ENCODE measurements at places on chromosomes 3 and 15.

DNA sequence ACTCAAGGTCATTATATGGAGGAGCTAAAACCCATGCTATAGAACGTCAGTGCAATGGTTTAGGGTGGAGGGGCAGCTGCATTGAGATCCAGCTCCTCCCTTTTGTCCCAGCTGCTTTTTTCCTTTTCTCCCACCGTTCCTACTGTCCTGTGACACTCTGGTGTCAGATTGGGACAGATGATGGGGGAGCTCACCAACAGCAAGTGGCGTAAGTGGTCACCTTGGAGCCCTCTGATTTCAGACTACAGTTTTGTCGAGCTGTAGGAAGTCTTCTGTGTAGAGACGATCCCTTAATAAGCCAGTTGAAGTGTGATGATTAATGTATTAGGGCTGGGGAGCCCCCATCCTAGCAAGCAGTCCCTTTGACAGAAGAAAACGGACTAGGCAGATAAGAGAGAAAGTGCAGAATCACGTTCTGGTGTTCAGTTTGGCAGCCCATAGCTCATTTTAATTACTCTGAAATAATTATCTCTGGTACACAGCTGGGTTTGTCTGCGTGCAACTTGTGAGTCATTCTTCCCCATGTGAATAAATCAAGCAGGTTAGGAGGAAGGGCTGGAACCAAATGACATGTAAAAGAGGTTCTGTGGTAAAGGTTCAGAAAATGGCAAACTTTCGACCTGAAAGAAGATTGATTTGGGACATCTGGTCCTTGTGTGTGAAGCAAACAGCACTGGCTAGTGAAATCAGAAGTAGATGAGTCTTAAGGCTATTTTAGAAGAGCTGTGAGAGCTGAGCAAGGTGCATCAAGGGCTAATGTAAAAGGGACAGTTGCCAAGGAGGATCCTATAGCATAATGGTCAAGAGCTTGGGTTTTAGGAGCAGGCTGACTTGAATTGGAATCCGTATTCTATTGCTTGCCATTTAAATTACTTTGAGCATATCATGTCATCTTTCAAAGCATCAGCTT lies 241.4 kb downstream of the EDEM1 start:
- no peak for DNase-seq

- no peak for DNase-seq
Measured at GRCh38 chr15:41878355-41878699, 15.5 kb downstream of the SPTBN5 start.

DNA sequence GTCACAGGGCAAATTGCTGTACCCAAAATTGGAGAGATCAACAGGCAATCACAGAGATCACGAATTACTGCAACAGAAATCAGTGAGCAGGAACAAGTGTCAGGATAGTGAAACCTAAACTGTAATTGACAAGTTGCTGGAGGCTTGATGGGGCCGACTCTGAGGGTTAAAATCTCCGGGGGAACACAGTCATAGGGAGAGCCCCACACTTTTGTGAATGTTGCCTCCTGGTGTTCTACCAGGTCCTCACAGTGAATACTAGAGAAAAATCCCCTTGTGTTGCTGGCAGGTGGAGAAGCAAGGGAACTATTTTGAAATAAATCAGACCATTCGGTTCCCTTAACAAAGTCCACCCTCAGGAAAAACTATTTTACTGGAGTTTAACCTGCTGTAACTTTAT lies 697.5 kb upstream of the CBLB start:
- DNase-seq, result no peak

DNA sequence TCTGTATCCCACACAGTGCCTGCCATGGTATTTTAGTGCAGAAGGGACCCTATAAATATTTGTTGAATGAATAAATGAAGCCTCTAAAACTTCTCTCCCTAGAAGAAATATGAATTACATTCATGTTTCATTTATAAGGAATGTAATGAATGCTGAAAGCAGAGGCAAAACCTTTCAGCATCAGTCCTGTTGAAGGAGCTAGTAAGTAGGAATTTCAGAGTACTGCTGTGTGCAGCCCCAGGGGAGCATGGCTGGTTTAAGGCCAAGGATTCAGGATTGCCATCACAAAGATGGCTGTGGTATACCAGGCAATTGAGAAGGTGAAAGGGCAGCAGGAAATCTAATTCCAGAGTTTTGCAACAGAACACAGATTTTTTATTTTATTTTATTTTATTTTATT lies 1131.4 kb downstream of the IGSF11 start:
- no peak for DNase-seq

- no peak for DNase-seq
Measured at GRCh38 chr3:13105896-13106250, 32.6 kb upstream of the IQSEC1 start.

DNA sequence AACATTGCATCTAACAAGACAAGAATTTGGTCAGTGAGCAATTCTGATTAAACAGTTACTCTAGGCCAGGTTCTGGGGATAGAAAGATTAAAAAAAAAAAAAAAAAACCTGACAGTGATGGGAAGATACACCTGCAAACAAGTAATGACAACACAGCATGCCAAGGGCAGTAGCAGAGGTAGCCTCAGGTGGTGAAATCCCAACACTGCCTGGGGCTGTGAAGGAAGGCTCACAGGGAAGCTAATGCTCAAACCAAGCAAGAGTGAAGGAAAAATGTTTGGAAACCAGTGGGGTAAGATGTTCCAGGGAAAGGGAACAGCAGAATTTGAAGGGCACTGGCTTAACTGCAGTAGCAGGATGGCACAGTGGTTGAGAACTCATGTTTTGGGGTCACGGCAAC lies 8.9 kb downstream of the RTP2 start:
- DNase-seq, result no peak

All from HTR-8/SVneo (cell line).